Stimulated activated CD8-positive, alpha-beta memory T cell treated with anti-CD3 and anti-CD28 coated beads, Interleukin-7, amount 100 ng/mL, for 48 hours (primary cell): ENCODE measurements at places on chromosomes 7 and 10.

- no peak for DNase-seq
Observed at GRCh38 chr7:42234736-42235135, 2.3 kb downstream of the GLI3 start.

DNA sequence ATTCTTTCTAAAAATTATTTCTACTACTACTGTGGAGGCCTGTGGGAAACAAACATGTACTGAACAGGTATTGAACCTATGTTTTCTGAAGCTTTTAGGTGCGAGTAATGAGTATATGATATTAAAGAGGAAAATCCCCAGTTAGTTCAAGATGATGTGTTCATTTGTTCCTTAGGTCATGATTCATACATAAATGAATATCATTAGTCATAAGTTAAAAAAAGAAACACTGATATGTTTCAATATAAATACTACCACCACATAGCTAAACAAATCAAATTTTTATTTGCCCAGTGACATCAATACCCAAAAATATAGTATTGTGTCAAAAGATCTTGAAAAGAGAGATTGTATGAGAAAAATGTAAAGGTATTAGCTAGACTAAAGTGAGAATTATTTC is 210.7 kb upstream of the GNAI1 start:
- DNase-seq: no peak

- no peak for DNase-seq
Observed at GRCh38 chr10:105413997-105414396, 772.9 kb downstream of the SORCS3 start.

- peak; percentile 19 for DNase-seq
Observed at GRCh38 chr7:26398427-26398755, 106.7 kb downstream of the SNX10 start.

DNA sequence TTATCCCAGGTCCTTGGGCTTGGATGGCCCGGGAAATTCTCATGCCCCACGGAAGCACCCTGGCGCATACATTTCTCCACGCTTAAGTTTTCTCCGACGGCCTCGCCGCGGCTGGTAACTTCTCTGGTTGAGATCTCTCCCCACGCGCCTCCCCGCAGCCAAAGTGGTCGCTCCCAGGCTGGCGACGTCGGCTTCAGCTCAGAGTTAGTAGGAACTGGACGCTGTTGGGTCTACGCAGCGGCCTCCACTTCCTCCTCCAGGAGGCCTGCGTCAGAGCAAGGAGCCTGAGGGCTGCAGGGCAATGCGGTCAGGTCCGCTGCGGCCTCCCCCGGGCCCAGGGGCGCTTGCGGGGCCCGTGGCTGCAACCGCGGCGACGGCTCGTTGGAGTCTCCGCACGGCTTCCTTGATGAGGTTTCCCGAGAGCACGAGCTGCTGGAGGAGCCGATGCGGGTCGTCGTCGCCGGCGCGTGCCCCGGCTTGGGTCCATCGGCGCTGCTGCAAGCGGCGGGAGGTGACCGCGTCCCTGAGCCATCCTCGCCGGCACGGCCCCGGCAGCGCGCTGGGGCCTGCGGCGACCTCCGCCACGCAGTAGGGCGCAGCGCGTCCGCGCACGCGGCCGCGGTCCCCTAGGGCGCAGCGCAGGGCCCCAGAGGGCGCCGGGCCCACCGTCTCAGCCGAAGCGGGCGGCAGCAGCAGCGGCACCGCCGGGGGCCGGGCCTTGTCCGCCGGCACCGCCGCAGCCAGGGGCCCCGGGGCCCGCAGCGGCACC is 744 bp downstream of the FRAT2 start:
- DNase-seq: no peak

DNA sequence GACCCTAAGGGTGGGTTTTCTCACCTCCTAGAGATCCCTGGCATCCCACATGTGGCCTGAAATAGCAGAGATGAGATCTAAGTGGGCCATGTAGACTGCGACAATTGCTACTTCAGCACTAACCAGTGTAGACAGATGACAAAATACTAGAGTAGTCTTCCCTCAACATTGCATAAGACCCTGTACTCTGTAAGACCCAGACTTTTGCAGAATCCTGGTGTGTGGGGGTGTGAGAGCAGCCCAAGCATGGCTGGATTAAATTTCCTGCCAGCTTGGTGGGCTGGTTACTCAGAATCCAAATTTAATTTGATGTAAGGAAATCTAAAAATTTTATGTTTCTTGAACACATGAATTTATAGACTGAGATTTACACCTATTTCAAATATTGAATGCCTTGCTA is 88.3 kb downstream of the ZNF365 start:
- no peak for DNase-seq

- no peak for DNase-seq
Observed at GRCh38 chr10:48798481-48799254, 114.0 kb downstream of the WDFY4 start.

DNA sequence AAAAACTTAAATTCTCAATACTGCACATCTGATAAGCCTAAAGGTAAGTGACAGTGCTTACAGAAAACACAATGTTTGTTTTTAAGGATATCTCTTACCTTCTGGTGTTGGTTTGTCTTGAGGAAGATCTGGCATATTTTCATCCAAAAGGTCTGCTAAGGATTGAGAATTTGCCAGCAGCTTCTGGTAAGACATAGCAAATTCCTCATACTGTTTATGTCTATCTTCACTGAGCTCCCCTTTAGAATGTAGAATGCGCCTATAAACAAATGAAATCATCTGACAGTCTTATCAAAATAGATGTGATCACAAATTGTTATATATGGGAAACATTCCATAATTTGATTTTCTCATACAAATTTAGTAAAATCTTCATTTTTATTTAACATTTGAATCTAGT is 28.7 kb downstream of the UPF2 start:
- DNase-seq: no peak

- DNase-seq: no peak
Observed at GRCh38 chr10:128928231-128928836, 538.7 kb upstream of the MGMT start.

DNA sequence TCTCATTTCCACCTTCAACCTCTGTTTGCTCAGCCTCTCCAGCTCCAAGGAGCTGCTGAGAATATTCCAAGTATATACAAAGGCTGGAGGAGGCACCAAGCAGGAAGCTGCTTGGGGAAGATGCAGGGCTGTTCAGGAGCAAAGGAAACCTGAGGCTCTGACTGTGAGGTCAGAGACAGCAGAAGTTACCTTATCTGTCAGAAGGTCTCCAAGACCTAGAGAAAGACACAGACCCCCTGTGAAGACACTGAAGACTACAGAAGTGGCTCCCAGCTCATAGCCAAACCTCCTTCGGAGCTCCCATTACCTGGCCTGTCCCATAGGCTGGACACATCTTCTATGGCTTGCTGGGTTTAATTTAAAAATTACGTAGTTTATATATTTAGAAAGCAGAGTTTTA is 53.2 kb downstream of the PKD1L1 start:
- DNase-seq: no peak

GRCh38 chr10:86710987-86711512 is 42.7 kb downstream of the LDB3 start:
- peak; percentile 72 for DNase-seq

- no peak for DNase-seq
Observed at GRCh38 chr10:28805390-28805789, 128.1 kb downstream of the BAMBI start.

DNA sequence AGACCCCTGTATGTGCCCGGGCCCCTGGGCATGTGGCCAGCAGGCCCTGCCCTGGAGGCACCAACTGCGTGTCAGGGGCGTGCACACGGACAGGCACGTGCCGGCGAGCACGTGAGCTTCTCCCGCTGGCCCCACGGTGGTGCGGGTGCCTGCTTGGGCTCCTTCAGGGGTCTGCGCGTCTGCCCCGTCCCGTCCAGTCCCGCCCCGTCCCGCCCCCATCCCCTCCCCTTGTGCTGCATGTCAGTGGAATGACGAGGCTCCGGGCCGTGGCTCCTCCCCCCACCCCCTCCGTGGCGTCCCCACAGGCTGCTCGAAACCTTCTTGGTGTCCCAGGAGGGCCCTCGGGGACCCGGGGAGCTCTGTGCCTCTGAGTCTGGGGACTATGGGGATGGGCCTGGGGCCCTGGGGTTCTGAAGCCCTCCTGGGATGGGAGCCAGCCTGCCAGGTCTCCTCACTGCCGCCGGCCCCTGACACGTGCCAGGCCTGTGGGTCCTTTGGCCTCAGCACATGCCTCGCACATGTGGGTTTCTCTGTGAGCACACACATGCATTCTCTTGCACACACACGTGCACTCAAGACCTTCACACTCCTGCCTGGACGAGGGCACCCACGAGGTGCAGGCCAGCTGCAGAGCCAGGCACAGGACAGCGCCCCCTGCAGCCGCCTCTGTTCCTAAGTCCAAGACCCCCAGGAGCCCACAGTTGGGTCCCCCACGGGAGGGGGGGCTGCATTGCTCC is 27.5 kb upstream of the AMZ1 start:
- no peak for DNase-seq

GRCh38 chr7:50591098-50591479 is 25.9 kb upstream of the DDC start:
- no peak for DNase-seq
